Sciatic nerve (tissue), 2 donors: ENCODE measurements at places on chromosomes 12 and 14. TPM values are rescaled to one million over a fixed set of nuclear protein-coding genes. Genes with fewer than 3 reads are reported as not detected.

FLVCR2 gene
- 56.4 TPM for total RNA-seq

DNAH10 gene
- total RNA-seq: 0.76 TPM

IFI27 gene
- total RNA-seq: 219 TPM

PRICKLE1 gene
- total RNA-seq: 100 TPM

NOVA1 gene
- total RNA-seq: 40.5 TPM

PLA2G1B gene
- total RNA-seq: not detected

EVL gene
- 87.2 TPM for total RNA-seq

TSPAN19 gene
- 0.58 TPM for total RNA-seq

C14orf39 gene
- total RNA-seq: 4.4 TPM

DYNC1H1 gene
- 496 TPM for total RNA-seq

REC8 gene
- total RNA-seq: 20.9 TPM

GRCh38 chr12:92010853-92011701, 134.6 kb downstream of the BTG1 start:
- no peak for DNase-seq

- no peak for DNase-seq
Measured at GRCh38 chr12:132360906-132361777, 31.8 kb upstream of the GALNT9 start.

DNA sequence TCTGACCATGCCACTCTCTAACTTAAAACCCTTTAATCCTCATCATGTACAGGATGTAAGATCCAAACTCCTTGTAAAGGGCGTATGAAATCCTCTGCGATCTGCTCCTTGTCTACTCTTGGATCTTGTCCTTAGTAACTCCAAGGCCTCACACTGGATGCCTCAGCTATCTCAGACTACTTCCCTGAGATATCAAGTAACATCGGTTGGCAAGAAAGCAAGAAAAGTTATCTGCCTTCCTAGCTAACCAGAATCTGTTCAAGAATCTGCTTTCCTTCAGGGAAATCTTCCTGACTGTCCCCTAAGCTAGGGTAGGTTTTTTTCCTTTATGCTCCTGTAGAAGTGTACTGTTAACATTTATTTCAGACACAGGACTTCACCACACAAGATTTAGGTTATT, 82.6 kb downstream of the TAOK3 start:
- DNase-seq: no peak

DNA sequence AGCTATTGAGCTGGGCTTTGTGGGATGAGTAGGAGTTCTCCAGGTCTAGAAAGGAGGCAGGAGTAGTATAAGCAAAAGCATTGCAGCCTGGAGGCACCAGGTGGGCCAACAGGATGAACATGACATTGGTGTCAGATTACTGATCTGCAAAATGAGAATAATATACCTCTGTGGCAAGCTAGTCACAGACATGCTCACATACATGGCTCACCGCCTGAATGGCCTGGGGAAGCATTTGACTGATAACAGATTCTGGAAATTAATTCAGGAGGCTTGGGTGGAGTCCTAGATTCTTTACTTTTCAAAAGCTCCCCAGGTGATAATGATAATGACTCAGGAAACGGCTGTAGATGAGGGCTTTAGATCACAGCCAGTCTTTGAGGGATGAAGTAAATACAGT, 709 bp downstream of the TCL1B start:
- no peak for DNase-seq

DNA sequence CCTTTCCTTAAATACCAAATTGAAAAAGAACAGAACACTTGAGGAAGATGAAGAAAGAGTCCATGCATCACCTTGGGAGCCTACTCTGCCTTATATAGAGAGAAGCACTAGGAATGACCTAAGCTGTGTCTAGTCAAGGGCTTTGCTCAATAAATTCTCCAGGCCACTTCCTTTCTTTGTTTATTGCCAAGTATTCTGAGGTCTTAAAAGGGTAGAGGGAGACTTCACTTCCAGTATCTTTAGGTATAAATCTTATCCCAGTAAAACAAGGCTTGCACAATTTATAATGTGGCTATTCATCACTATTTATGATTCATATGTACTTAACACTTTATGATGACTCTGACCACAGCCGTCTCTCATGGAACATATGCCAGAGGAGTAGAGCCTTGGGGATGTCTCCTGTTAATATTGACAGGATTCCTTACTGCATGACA, 85.1 kb upstream of the ARHGAP5 start:
- DNase-seq: no peak

DNA sequence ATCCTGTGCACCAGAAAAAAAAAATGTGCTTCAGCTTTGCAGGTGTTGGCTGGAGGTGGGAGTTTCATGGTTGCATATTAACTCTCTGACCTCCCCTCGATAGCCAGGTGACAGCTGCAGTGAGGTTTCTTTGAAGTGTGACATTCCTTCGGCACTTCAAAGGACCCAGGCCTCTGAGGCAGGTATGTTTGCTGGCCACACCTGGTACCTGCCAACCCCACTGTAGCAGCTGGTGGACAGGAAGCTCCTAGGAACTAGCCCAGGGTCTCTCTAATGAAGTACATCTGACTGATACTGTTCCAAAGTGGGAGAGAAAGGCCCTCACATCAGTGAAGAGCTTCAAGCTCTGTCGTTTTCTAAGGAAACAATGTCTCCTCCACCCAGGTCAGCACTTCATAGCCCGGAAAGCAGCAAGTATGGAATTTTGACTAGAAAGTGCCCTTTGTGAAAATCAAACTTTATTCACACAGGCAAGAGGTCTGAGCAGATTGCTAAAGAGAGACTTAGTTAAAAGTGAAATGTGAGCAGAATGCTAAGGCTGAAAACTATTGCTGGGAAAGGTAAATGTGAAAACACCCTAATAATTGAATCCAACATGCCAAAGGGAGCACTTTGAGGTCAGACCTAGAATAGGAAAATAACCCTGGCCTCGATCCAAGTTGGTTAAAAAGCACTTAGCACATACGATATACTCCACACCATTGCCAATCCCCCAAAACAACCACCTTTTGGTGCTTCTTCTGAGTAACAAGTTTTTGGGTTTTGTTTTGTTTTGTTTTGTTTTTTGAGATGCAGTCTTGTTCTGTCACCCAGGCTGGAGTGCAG, 71.3 kb downstream of the PHLDA1 start:
- no peak for DNase-seq

GRCh38 chr12:19971361-19972280, 396.7 kb upstream of the PDE3A start:
- DNase-seq: no peak

GRCh38 chr14:80705241-80705980, 236.1 kb downstream of the CEP128 start:
- DNase-seq: no peak

GRCh38 chr12:81300454-81300853, 222.6 kb downstream of the ACSS3 start:
- DNase-seq: no peak

DNA sequence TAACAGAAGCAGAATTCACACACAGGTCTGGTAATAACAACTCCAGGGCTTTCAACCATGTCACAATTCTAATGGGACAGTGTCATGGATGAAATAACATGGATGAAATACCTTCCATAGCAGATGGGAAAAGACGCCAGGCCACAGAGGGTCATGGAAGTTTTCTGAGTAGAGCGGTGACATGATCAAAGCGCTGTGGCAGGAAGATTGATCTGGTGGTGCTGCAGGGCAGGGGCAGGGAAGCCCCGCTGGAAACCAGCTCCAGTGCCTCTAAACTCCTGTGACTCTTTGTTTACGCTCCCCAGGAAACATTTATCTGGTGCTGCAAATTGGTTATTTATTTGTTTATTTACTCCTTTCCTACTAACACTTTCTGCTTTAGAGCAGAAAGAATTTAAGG, 108.3 kb upstream of the HMGA2 start:
- DNase-seq: no peak

GRCh38 chr12:46259071-46259470, 9.8 kb downstream of the SLC38A1 start:
- DNase-seq: no peak

GRCh38 chr12:130161261-130162243, 712 bp upstream of the FZD10 start:
- DNase-seq: peak; percentile 83

DNA sequence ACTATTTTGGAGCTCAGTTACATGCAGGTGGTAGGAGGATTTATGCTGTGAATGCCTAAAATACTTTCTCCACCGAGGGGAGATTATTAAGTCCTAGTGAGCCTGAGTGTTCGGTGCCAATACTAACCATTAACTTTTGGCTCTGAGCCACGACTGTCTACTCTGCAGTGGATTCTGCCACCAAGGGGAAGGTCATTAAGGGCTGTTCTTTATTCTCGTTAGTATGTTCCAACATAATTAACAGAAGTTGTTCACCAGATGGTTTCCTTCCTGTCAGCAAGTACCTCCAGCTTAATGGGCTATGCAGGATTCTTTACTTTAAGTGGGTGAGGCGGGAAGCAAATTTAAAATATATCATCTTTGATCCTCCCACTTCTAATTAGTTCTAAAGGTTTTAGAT, 326.3 kb downstream of the BMP4 start:
- no peak for DNase-seq

DNA sequence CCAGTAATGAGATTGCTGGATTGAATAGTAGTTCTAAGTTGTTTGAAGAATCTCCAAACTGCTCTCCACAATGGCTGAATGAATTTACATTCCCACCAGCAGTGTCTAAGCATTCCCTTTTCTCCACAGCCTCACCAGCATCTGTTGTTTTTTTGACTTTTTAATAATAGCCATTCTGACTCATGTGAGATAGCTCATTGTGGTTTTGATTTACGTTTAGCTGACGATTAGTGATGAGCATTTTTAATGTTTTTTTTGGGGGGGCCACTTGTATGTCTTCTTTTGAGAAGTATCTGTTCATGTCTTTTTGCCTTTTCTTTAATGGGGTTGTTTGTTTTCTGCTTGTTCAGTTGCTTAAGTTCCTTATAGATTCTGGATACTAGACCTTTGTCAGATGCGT, 8.1 kb upstream of the SLC15A5 start:
- DNase-seq: no peak

- peak; percentile 85 for DNase-seq
Measured at GRCh38 chr14:75709207-75709812, 48.3 kb downstream of the TTLL5 start.

DNA sequence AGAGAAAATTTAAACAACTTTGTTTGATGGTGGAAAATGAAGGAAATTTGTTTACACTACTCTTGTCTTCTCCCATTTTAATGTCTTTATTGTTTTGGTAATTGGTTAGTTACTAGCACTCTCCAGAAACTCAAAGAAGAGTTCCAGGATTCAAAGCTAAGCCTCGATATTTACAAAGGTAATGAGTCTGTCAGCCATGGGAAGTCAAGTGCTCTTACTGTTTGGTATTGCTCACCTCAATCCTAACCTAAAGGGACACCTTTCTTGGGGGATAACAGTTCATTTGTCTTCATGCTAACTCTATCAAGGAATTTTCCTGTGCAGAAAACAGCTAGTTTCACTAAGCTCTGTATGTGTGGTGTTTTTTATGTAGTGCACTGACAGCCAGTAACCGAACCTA, 222.9 kb upstream of the LMO3 start:
- DNase-seq: no peak

DNA sequence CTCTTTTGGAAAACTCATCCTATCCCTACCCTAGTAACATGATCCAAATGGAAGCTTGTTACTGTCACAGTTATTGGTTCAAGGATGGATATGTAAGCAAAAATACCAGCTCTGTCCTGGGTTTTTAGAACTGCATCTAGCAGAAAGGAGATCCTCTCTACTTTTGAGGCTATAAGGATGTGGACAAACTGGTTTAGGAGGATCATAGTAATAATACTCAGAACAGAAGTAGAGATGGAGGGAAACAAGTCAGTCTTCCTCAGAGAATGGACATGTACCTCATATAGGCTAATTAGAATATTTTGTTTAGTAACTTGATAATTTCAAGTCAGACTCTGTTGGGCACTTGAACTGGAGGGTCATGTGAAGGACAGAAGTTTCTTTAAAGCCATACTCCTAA, 26.6 kb downstream of the FUT8 start:
- DNase-seq: no peak
